NCI-H1436 treated with DMSO at 0.1 percent for 48 hours (cell line): ENCODE measurements at places on chromosomes 5 and 9.

DNA sequence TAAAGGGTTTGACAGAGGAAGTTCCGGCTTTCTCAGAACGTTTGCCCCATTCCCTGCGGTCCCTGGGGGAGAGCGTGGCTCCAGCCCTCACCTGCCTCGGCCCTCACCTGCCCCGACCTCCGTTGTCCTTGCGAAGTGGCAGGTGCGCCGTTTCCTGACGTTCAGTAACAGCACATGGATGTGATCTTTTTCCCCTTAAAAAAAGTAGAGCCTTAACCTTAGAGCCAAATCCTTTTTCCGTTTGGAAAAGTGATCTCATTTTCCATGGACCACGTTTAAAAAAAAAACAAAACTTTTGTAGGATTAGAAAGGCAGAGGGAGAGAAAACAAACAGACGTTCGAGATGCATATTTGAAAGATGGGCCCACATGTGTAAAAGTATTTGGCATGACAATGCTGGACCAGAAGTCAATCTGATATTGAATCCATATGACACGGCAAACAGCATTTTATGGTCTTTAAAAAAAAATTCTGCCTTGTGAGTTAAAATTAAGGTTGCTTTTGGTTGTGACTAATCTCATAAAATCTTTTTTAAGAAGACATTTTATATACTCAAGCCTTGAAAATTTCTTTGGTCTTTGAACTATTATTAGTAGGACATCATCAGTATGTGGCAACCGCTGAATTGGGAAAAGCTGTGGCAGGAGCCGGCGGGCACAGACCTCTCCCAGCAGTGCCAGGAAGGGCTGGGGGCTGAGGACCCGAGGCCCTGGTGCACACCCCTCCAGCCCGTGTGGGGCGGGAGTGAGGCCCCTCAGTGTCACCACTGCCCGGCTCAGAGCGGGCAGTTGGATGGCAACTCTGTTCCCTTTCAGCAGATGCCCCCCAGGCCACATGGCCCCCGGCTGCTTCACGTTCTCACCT, 42.5 kb upstream of the EXOC3 start:
- DNase-seq = no peak

- no peak for DNase-seq
Measured at GRCh38 chr5:31194468-31194813, 955 bp downstream of the CDH6 start.

DNA sequence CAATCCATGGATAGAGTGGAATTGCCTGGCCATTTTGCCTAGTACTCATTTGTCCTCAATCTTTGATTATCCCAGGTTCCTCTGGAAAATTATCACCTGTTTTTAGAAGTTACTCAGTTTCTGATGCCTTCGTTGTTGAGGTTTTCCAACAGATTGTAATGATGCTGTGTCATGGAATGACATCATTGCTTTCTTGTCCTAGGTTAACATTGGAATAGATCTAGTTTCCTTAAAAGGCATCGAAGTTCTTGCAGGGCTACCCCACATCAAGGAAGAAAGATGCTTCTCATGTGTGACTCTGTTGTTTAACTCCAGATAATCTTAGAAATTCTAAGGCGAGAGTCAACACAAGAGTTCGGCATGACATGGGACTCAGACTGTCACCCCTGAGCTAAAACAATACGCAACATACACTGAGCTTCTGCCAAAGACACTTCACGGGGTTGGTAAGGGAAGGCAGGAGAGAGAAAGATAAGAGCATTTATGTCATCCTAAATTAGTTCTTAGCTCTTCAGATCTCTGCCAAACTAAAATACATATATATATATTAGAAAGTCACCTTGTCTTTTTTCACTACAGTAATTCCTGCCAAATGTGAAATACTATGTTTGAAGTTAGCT, 293.2 kb upstream of the WWC1 start:
- DNase-seq = no peak

GRCh38 chr9:17721954-17722353, 143.1 kb downstream of the SH3GL2 start:
- DNase-seq = no peak

- DNase-seq = no peak
Measured at GRCh38 chr5:146466521-146467349, 19.6 kb downstream of the TCERG1 start.
